ENCODE measurements at places on chromosomes 3 and 15. TPM values are rescaled to one million over a fixed set of nuclear protein-coding genes. Genes with fewer than 3 reads are reported as not detected.

The LARP6 gene
- 20.2 TPM for total RNA-seq

The ATP13A4 gene
- total RNA-seq = not detected

The MUC20 gene
- total RNA-seq = 3.4 TPM

The GRIP2 gene
- 13.2 TPM for total RNA-seq

The FANCD2OS gene
- total RNA-seq = not detected

The GHRL gene
- not detected for total RNA-seq

The PDZRN3 gene
- total RNA-seq = 66.8 TPM

The CCDC39 gene
- not detected for total RNA-seq

The NEK10 gene
- 10.3 TPM for total RNA-seq

The SHC4 gene
- total RNA-seq = 5.3 TPM

The TIGIT gene
- not detected for total RNA-seq

The FILIP1L gene
- 97.0 TPM for total RNA-seq

The WDR72 gene
- not detected for total RNA-seq

DNA sequence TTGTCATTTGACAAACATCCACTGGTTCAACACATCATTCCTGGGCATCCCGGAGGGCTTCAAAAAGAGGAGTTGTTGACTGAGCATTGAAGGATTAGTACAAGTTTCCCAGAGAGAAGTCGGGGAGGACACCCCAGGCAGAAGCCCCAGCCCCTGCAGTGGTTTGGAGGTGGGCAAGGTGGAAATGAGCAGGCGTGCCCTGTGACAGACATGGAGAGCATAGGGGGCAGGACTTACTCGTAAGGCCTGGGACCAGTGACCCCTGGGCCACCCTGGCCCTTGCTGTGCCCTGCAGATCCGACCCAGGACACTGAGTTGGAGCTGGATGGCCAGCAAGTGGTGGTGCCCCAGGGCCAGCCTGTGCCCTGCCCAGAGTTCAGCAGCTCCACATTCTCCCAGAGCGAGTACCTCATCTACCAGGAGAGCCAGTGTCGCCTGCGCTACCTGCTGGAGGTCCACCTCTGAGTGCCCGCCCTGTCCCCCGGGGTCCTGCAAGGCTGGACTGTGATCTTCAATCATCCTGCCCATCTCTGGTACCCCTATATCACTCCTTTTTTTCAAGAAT lies 5.9 kb downstream of the PARP3 start:
- H3K4me1 ChIP-seq = peaks cover 5% of the 10 kb centered on the region
- H3K27me3 ChIP-seq = no peaks in the 10 kb centered on the region
- H3K27ac ChIP-seq = no peak overlapping the region
- DNase-seq = no peak

- peak overlapping the region; percentile 5 for H3K27ac ChIP-seq
- no peak overlapping the region for H3K4me3 ChIP-seq
- H3K4me1 ChIP-seq = peaks cover 18% of the 10 kb centered on the region
- DNase-seq = no peak
- no peaks in the 10 kb centered on the region for H3K36me3 ChIP-seq
- H3K27me3 ChIP-seq = no peaks in the 10 kb centered on the region
These were observed 257.2 kb downstream of the RBMS3 start for GRCh38 chr3:29537889-29538609.

- DNase-seq = peak; percentile 69
- H3K36me3 ChIP-seq = no peaks in the 10 kb centered on the region
- no peaks in the 10 kb centered on the region for H3K4me1 ChIP-seq
- no peaks in the 10 kb centered on the region for H3K27me3 ChIP-seq
These were observed 8.0 kb upstream of the MESP2 start for GRCh38 chr15:89768071-89768500.

GRCh38 chr3:101735833-101736232 lies 11.4 kb downstream of the CEP97 start:
- peaks cover 57% of the 10 kb centered on the region for H3K36me3 ChIP-seq
- H3K4me1 ChIP-seq = no peaks in the 10 kb centered on the region
- no peak overlapping the region for H3K27ac ChIP-seq
- no peak for DNase-seq

DNA sequence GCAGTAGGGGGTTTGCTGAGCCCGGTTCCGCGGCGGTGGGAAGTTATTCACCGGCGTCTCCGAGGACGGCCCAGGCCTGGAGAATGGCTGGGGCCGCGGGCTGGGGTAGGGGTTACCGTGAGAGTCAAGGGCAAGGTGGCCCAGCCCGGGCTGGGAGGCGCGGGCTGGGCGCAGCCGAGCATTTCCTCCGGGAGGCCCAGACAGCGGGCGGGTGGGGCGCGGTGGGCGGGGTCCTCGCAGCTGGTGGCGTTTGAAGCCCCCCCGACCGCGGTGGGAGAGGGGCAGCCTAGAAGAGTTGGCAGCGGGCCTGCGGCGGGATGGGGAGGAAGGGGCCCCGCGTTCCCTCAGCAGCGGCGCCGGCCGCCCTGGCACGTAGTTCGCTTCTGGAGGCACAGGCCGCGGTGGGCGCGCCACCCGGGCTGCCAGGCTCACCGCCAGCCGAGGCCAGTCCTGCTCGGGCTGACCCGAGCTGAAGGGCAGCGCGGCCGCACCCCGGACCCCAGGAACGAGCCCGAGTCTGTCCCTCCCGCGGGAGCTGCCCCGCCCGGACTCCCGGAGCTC lies 960 bp upstream of the KLF13 start:
- DNase-seq = peak; percentile 72
- peak overlapping the region; percentile 100 for H3K27ac ChIP-seq
- H3K36me3 ChIP-seq = no peaks in the 10 kb centered on the region
- peak overlapping the region; percentile 91 for H3K4me3 ChIP-seq
- no peaks in the 10 kb centered on the region for H3K27me3 ChIP-seq
- H3K4me1 ChIP-seq = peaks cover 44% of the 10 kb centered on the region

DNA sequence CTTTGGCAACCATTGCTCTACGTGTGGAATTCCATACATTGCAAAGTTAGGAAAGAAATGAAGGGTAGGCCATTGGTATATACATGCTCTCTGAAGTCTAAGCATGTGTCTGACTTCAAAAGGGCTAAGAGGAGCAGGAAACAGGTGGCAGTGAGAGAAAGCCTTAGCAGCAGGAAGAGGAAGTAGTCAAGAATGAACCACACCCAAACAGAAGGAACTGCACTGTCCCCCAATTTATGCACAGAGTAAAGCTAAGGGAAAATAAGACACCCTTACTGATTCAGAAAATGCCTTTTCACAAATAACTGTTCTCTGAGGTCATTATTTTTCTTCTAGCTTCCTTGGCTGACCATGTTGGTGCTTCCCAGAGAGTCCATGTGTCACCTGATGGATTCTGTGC lies 575.4 kb downstream of the NTRK3 start:
- no peaks in the 10 kb centered on the region for H3K4me1 ChIP-seq
- no peak overlapping the region for H3K4me3 ChIP-seq
- no peak for DNase-seq
- H3K27me3 ChIP-seq = no peaks in the 10 kb centered on the region
- H3K36me3 ChIP-seq = no peaks in the 10 kb centered on the region

DNA sequence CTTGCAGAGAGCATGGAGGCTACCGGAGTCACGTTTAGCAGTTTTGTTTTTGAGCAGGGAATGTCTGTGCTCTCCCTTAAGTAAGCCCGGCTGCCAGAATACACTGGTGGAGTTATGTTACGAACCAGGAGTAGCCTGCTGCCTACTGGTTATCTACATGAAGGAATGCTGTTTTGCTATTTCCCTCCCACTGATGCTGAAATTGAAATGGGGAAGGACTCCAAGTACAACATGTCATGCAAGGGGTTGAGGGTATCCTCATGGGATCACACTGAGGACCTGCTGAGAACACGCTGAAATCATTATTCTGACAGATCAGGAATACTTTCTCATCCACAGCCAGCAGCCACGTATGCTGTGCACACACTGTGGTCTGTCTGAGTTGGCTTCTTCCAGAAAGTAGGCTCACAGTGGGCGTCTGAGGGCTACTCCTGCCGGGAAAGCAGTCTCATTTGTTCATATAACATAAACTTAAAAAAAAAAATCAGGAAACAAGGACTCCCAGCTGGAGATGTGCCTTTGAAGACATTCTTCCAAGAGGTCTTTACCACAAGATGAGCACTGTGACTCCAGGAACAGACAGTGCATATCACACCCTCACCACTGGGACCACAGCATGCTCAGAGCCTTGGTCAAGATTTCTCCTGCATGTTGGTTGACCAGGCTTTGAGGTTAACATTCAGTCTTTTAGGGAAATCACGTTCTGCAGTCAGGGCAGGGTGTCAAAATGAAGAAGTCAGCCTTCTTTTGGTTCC lies 300.4 kb upstream of the RASGRP1 start:
- peak; percentile 79 for DNase-seq
- H3K36me3 ChIP-seq = no peaks in the 10 kb centered on the region
- no peak overlapping the region for H3K27ac ChIP-seq

- peak overlapping the region; percentile 59 for H3K27ac ChIP-seq
- no peak overlapping the region for H3K4me3 ChIP-seq
- peak; percentile 58 for DNase-seq
- peaks cover 16% of the 10 kb centered on the region for H3K36me3 ChIP-seq
These were observed 54.1 kb downstream of the LPP start for GRCh38 chr3:188207941-188208515.

GRCh38 chr3:21944251-21944650 lies 193.2 kb upstream of the ZNF385D start:
- no peaks in the 10 kb centered on the region for H3K4me1 ChIP-seq
- H3K27ac ChIP-seq = no peak overlapping the region
- no peaks in the 10 kb centered on the region for H3K36me3 ChIP-seq
- no peak for DNase-seq

- DNase-seq = no peak
- no peaks in the 10 kb centered on the region for H3K27me3 ChIP-seq
- no peaks in the 10 kb centered on the region for H3K36me3 ChIP-seq
- no peaks in the 10 kb centered on the region for H3K4me1 ChIP-seq
- peak overlapping the region; percentile 52 for H3K27ac ChIP-seq
- no peak overlapping the region for H3K4me3 ChIP-seq
These were observed 200.3 kb upstream of the IL12A start for GRCh38 chr3:159788291-159788690.

GRCh38 chr15:93519599-93519998 lies 430.6 kb upstream of the RGMA start:
- no peaks in the 10 kb centered on the region for H3K27me3 ChIP-seq
- no peaks in the 10 kb centered on the region for H3K36me3 ChIP-seq
- H3K4me1 ChIP-seq = no peaks in the 10 kb centered on the region
- no peak overlapping the region for H3K4me3 ChIP-seq
- H3K27ac ChIP-seq = no peak overlapping the region

- H3K36me3 ChIP-seq = peaks cover 11% of the 10 kb centered on the region
- no peak overlapping the region for H3K4me3 ChIP-seq
- H3K4me1 ChIP-seq = no peaks in the 10 kb centered on the region
- no peak for DNase-seq
- no peaks in the 10 kb centered on the region for H3K27me3 ChIP-seq
These were observed 3.1 kb upstream of the RPL29 start for GRCh38 chr3:51998774-51999173.

GRCh38 chr3:41418961-41419691 lies 219.8 kb downstream of the CTNNB1 start:
- H3K27me3 ChIP-seq = no peaks in the 10 kb centered on the region
- H3K27ac ChIP-seq = no peak overlapping the region
- H3K36me3 ChIP-seq = no peaks in the 10 kb centered on the region
- H3K4me1 ChIP-seq = no peaks in the 10 kb centered on the region

DNA sequence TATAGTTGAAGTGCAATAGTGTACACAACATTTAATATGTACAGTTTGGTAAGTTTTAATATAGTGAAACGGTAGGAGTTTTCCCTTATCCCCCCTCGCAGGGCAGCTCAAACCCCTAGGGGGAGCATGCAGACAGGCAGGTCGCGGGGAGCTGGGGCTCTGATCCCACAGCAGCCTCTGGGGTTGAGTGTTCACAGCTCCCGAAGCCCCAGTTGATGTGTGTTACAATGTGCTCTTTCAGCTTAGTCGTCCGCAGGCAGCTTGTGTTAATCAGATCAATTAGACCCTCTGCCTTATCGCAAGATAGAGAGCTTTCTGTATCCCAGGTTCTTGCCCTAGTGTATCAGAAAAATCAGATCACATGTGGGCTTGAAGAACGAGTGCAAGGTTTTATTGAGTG lies 143.1 kb upstream of the CHRNA7 start:
- no peak for DNase-seq
- no peak overlapping the region for H3K4me3 ChIP-seq
- no peak overlapping the region for H3K27ac ChIP-seq
- no peaks in the 10 kb centered on the region for H3K36me3 ChIP-seq
- no peaks in the 10 kb centered on the region for H3K27me3 ChIP-seq

GRCh38 chr3:89260721-89261120 lies 153.3 kb downstream of the EPHA3 start:
- no peaks in the 10 kb centered on the region for H3K27me3 ChIP-seq
- H3K4me1 ChIP-seq = no peaks in the 10 kb centered on the region
- no peak overlapping the region for H3K27ac ChIP-seq
- H3K36me3 ChIP-seq = no peaks in the 10 kb centered on the region

GRCh38 chr15:72796210-72796514 lies 12.6 kb upstream of the ADPGK start:
- H3K4me1 ChIP-seq = no peaks in the 10 kb centered on the region
- no peaks in the 10 kb centered on the region for H3K36me3 ChIP-seq
- no peak for DNase-seq
- no peak overlapping the region for H3K27ac ChIP-seq
- no peaks in the 10 kb centered on the region for H3K27me3 ChIP-seq

DNA sequence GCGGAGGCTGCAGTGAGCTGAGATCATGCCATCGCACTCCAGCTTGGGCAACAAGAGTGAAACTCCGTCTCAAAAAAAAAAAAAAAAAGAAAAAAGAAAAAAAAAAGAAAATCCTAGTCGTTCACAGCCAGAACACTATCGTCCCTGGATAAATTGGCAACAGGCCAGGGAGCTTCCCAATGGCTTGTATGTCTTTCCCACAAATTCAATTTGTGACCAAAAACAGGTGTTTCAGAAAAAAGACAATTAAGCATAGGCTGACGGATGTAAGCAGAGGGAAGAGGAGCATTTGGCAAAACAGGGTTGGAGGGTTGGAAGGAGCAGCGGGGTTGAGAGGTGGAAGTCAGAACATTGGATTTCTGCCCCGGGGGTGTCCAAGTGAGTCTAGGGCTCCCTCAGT lies 8.5 kb downstream of the EPB42 start:
- H3K27ac ChIP-seq = no peak overlapping the region
- H3K36me3 ChIP-seq = no peaks in the 10 kb centered on the region
- no peak for DNase-seq
- no peaks in the 10 kb centered on the region for H3K27me3 ChIP-seq
- H3K4me1 ChIP-seq = no peaks in the 10 kb centered on the region
- no peak overlapping the region for H3K4me3 ChIP-seq

DNA sequence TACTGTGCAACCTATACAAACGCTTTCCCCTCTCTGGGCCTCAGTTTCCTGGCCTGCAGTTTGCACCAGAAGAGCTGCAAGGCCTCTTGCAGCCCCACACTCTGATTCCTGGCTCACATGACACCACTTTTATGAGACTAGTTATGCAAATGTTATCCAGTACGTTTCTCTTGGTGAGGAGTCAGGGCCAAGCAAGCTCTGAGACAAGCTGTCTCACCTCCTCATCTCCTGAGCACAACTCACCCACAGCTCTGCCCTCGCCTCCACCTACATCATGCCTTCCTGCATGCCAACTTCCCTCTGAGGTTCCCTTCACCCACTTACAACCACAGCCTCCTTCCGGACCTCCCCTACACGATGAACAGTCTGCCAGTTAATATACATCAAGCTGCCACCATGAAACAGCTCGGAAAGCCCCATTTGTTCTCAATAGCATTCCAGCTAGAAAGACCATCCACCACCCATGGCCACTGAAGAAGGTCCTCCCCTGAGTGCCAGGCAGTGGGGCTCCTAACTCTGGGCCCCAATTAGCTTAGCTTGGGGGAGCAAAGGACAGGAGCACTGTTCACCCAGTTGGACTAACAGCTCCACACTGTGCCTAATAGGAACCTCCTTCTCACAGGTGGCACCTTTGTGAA lies 25.0 kb downstream of the CRYGS start:
- no peaks in the 10 kb centered on the region for H3K27me3 ChIP-seq
- no peaks in the 10 kb centered on the region for H3K4me1 ChIP-seq
- no peak for DNase-seq
- H3K36me3 ChIP-seq = no peaks in the 10 kb centered on the region

Data from right atrium auricular region (tissue), 2 donors.